HT-29 (cell line): ENCODE measurements at places on chromosomes 6 and 20. TPM values are rescaled to one million over a fixed set of nuclear protein-coding genes. Genes with fewer than 3 reads are reported as not detected.

DNA sequence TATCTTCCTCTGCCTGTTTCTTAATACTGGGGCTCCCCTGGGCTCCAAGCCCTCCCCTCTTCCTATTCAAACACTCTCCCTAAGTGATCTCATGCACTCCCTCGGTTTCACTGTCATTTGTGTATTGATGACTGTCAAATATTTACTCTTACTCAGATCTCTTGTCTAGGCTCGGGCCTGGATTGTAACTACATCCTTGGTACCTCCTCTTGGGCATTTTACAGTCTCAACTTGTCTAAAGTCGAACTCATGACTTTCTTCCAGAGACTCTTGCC lies 189.4 kb upstream of the PRDM1 start:
- no peak for DNase-seq

- no peak for DNase-seq
Observed at GRCh38 chr6:78476561-78476960, 390.8 kb upstream of the IRAK1BP1 start.

- DNase-seq, result no peak
Observed at GRCh38 chr6:31874836-31875572, 3.8 kb downstream of the SLC44A4 start.

DNA sequence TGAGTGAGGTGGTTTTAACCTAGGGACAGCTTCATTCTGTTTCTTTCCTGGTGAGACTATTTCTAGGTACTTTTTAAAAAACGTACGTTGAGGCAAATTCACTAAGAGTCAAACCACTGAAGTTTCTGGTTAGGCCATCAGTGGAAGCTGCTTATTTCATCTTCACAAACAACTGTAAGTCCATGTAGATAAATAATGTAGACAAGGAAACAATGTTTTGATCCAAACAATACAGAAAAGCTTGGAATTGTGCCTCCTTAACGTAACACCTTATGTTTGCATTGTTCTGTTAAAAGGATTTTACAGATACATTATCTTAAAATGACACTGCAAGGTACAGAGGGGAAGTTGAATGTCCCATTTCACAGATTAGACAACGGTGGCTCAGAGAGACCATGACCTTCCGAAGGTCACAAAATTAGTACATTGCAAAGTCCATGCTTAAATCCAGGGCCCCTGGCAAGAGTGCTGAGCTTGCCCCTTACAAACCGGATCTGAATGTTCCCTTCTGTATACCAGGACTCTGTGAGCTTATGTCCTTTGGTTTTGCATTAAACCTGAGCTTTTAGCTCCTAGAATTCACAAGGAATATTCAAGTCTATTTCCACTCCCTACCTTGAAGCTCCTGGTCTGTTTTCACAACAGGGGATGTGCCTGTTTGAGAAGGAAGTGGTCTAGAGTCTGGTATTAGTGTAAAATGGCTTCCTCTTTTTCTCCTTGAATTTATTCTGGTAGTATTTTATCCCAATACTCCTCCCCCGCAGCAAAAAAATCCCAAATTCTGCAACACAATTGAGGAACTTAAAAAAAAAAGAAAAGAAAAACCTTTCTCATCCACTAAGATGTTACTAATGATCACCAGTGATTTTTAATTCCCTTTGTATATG lies 28.9 kb upstream of the ZNF217 start:
- DNase-seq, result no peak

DNA sequence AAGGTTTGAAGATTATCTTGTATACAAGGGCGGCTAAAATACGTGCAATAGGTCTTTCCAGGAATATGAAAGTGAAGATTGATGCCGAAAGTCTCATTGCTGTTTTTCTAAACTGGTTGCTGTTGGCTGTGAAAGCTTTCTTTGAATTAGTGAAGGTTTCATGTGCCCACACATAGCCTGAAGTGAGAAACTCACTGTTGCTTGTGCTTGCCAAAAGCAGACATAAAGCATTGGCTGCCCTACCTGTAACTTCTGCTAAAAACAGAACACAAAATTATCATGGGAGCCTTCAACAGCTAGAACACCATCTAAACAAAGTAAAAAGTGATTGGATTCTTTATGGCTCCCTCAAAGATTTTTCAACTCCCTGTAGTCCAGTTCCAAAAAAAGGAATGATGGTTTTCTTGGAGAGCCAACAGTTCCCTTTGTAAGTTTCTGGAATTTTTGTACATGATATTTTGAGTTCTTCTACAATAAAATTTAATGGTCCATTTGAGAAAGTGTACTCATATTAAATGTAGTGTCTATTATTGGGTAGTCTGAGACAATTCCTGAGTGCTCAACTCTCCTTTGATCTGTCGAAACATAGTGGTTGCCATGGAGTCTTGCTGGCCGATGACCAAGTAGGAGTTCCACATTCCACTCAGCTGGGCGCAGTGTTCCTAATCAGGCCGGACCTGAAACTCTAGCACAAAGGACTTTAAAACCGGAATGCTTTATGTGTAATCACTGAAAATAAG lies 68.5 kb downstream of the PLEKHG1 start:
- DNase-seq, result peak; percentile 98

DNA sequence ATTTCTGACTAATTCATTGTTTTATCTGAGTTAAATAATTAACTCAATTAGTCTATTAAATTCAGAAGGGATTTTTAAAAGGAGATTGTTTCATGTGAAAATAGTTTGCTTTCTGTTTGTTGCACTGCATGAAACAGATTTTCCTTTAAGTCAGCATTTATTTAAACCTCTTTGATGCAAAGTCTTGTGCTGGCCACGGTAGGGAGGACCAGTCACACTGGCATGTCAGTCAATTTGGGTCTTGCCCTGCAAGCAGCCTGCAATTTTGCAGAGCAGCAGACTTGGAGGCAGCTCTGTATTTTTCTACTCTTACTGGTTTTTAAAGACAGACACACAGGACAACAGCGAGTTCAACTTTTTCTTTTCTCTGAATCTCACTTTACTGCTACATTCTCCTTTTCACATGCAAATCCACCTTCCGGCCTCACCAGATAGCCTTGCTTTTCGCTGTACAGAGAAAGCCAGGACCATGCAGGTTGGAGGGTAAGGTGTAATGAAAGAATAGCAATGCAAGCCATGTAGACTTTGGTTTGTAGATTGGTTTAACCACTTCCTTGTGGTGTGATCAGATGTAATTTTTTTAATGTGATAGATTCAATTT lies 689.9 kb upstream of the AGPAT4 start:
- no peak for DNase-seq

DNA sequence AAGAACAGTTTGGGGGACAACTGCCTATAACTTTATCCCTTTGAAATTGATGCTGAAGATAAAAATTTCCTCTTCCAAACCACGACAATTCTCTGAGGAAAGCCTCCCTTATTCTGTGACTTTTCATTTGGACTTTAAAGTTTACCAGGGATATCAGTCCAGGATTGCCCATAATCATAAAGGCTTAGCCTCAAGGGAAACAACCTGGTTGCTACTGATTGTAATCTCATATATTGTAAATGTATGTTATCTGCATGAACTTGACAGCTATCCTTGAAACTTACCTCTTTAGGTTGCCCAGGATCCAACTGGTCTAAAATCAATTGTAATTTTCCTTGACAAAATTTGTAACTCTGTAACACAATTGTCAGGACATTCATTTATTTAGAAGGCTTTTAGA lies 23.8 kb downstream of the TBC1D32 start:
- DNase-seq, result no peak

DNA sequence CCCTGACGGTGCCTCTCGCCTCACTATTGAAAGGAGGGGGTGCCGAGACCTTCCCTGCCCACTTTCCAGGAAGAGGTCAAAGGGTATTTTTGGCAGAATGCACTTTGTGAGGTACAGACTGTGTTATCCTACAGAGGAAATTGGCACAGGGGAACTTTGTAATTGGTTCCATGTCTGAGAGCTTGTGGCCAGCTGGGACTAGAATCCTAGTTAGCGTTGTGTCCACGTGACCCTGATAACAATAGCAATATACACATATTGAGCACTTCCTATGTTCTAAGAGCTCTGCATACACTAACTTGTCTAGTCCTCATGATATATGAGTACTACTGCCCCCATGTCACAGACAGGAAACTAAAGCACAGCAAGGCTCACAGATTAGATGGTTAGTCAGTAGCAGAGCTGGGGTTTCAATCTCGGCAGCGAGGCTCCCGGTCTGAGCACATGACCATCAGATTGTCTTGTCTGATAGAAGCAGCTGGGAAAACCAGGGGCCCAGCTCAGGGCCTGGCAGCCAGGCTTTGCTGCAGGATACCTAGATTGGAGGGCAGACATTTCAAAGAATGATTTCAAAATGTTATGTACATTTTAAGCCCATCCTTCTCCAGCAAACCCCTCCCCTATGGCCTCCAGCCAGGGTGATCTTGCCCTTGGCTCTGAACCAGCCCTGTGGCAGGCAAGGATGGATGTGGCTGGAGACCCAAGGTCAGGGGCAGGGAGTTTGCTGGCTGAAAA lies 1.4 kb downstream of the MAPK13 start:
- DNase-seq, result peak; percentile 63

TSHZ2 gene
- total RNA-seq, result 0.05 and 0.81 TPM in 2 replicates

HAO1 gene
- not detected in 2 replicates for total RNA-seq

METTL24 gene
- total RNA-seq, result not detected in 2 replicates
